OCI-LY7 (cell line): ENCODE measurements at places on chromosomes 13 and 19.

GRCh38 chr19:58559275-58560006 is 1.0 kb upstream of the UBE2M start:
- peak; percentile 93 for DNase-seq

- DNase-seq = peak; percentile 72
These were observed 6.3 kb upstream of the ZNF69 start for GRCh38 chr19:11881151-11881800.

DNA sequence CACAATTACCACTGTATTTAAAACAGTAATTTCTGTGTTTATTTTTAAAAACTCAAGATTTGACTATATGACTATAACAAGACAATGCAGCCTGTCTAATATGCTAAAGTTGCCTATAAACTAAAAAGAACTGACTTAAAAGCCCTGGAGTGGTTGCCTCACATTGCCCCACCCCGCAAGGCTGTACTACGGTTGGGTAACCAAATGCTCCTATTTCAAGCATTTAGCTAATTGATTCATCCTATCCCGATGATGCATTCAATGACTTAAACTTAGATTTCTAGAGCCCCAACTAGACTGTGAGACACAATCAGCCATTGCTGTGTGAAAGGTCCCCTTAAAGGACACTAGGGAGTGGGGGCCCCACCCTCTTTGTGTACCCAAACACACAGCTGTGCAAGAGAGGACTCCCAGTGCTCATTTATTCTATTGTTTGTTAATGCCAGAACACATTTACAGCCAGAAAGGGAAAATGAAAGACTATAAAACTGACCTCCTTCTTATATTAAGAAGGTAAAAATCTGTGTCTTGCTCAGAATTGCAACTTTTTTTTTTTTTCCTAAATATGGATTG is 66.9 kb downstream of the MIPEP start:
- no peak for DNase-seq

DNA sequence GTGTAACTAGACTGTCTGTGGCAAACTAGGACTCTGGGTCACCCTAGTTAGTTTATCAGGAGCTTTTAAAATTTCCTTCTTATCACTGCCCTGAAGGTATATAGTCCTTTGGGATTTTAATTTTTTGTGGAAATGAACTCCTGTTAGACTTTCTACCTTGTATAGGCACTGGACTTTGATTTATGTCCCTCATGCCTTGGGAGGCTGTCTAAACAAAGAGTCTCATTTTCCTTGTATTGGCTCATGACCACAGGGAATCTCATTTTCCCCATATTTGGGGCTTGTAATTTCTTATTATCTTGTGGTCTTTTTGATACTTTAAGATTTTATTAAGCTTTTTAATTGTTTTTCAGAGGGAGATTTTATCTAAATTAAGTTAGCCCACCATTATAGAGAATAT is 21.4 kb downstream of the KCTD4 start:
- DNase-seq = no peak

DNA sequence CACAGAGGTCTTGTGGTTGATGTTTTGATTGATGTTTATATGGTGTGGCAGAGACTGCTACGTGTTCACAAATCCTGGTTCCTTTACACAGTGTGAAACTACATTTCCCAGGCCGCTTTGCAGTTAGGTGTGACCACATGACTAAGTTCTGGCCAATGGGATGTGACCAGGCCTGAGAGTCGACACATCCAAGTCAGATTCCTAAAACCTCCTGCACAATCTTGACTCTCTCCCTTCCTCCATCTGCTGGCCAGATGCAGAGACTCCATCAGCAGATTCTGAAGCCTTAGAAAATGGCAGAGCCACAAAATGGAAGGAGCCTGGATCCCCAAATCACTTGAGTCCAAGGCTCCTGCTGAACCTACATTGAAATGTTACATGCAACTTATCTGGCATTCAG is 12.6 kb downstream of the CD37 start:
- peak; percentile 83 for DNase-seq

DNA sequence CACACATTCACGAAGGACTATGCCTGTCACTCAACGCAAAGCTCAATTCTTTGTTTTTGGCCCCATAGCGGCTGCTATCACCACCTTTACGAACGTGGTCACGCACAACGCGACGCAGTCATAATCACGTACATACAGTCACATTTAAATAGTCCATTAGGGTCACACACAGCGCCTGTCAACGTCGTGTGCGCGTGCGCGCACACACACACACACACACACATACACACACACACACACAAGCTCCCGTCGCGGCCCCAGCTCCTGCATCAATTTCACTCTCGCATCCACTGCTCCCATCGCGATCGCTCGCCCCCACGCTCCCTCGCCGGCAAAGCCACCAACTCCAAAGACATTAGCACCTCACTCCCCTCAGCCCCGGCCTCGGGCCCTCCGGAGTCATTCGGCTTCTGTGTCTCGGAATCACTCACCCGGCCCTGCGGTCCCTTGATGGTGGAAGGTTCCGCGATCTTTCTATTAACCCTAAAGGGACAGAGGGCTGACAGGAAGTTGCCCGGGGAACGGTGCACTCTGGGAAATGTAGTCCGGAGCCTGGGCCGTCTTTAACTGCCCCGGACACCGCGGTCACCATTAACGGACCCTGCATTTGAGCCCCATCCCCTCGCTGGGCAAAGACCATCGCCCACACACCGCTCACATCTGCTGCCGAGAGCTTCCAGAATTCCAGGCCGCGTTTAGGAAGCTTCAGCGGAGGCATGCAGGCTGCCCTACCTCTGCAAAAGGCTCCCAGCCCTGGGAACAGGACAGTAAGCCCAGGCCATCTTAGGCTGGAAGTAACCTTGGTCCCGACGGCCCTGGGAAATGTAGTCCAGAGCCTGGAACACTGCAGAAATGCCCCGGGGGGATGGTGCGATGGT is at the start of gene ZNF790:
Gene ZNF790 (minus strand): TSS at position 482 of the 878 bp plus-strand sequence. CDS start 12,768 bp downstream, outside the sequence.
- no peak for DNase-seq

DNA sequence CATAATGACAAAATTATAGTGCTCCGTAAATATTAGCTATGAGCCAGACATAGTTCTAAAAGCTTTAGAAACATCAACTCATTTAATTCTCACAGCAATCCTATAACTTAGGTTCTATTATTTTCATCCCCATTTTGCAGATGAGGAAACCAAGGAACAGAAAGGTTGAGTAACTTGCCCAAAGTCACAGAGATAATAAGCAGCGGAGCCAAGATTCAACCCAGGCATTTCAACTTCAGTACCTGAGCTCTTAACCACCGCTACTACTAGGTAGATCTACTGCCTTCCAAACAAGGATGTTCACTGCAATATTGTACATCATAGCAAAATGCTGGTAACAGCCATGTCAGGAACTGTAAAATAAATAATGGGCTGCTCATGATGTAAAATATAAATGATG is 39.9 kb downstream of the ELF1 start:
- DNase-seq = peak; percentile 50

DNA sequence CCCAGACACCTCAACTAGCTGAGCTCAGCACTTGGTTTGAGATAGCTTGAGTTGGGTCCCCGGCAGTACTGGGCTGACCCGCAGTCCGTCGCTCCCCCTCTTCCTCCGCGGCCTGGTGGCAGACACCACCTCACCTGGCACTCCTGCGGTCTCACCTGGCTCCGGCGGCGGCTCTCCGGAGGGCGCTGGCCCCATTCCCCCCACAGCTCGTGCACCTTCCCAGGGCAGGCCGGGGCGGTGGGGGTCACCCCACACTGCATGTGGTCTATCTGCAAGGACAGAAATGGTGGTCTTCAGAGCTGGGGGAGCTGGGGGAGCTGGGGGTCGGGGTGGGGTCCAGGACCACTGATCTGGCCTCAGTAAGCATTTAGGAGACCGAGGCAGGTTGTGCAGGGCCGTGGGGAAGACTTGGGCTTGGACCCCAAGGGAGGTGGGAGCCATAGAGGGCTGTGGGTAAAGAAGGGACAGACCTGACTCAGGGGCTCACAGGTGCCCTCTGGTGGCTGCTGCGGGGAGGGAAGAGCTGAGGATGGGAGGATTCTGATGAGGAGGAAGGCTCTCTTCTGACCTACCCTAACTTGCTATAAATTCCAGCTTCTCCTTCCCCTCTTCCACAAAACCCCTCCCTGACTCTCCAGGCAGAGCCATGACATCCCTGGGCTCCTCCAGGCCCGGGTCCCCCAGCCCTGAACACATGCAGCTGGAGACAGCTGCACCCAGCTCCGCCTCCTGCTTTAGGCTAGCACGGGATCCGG is 6.7 kb upstream of the PLIN4 start:
- DNase-seq = peak; percentile 45

DNA sequence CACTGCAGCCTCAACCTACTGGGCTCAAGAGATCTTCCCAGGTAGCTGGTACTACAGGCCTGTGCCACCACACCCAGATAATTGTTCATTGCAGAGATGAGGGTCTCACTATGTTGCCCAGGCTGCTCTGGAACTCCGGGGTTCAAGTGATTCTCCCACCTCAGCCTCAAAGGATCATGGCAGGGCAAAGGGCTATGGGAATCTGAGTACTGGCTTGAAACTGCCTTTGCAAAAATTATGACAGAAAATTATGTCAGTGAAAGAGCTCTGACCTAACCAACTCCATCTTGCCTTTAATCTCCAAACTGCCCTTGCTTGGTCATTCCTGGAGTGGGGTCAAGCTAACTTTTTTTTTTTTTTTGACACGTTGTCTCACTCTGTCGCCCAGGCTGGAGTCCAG is 1.3 kb upstream of the DNASE2 start:
- DNase-seq = no peak

DNA sequence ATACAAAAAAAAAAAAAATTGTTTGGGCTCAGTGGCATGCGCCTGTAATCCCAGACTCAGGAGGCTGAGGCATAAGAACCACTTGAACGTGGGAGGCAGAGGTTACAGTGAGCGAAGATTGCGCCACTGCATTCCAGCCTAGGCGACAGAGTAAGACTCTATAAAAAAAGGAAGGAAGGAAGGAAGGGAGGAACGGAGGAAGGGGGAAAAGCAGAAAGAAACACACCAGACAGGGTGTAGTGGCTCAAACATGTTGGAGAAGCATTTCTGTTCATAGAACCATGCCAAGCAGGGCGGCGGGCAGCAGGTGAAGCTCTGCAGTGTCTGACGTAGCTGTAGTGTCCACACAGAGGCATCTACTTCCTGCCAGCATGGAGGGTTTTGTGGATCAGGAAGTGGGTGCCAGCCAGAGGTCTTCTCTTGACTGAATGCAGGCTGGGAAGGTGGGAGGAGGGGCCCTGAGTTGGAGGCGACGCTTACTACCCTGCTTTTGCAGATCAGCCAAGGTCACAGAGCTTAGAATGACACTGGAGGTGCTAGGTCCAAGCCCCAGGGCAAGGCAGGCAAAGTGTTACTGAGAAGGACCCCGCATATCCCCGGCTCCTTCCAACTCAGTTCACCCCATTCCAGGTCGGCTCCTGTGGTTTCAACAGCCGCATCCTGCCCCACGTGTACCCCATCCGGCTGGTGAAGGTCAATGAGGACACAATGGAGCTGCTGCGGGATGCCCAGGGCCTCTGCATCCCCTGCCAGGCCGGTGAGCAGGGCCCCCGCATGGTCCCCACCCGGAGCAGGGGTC is 11.6 kb upstream of the PGLS start:
- DNase-seq = no peak

GRCh38 chr19:42850981-42851717 is 28.4 kb downstream of the PSG1 start:
- DNase-seq = no peak

DNA sequence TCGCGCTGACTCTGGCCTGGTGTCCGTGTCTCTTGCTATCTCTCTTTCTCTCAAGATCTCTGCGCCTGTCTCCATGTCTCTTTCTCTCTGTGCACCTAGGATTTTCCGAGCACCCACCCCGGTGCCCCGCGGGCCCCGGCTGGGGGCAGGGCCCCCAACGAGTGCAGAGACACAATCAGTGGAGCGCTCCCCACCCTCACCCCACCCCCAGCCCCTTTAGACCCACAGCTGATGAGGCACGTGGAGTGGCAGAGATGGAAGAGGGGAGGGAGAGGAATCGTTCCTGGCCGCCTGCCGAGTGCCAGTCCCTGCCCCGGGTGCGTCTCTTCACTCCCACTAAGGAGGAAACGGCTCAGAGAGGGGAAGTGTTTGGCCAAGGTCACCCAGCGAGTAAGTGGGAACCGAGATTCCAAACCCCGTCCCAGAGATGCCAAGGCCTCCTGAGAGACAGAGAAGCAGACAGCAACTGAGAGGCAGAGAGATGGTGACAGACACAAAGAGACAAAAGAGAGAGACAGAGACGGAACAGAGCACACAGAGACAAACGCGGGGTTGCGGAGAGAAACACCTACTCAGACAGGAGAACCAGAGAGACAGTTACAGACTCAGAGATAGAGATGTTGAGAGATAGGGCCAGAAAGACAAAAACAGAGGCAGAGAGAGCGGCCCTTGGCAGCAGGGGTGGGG is 626 bp upstream of the BCL3 start:
- DNase-seq = no peak

- DNase-seq = no peak
These were observed 31.9 kb downstream of the SCGB2B2 start for GRCh38 chr19:34644991-34645461.

- no peak for DNase-seq
These were observed 7.5 kb downstream of the RASA3 start for GRCh38 chr13:114124921-114125320.

DNA sequence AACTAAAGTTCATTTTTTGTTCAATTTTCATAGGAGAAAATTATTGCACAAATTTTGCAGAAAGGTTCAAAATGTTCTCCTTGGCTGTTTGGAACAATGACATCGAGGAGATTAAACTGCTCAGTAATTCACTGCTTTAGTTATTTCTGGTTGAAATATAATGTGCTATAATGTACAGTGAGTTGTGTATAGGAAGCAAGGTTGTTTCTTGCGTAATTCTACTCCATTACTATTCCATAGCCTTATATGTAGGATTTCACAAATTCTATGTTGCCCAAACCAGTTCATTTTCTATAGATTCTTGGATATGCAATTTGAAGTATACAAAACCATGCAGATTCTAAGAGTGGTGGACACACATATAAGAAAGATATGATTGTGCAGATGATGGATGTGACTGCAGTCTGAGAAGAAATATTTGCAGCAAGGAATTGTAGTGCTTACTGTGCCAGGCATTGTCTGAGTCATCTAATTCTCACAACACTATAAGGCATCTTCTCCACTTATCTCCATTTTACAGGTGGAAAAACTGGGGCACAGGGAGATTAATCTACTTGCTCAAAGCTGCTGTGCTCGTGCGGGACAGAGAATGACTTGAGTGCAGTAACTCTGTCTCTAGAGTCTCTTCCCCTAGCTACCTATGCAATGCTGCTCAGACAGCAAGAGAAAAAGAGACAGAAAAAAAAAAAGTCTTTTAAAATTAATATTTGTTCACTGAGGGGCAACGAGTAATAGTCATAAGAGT is 515.5 kb downstream of the MYO16 start:
- no peak for DNase-seq

- no peak for DNase-seq
These were observed 309.6 kb upstream of the TMTC4 start for GRCh38 chr13:100984085-100984705.

- no peak for DNase-seq
These were observed 14.0 kb downstream of the JOSD2 start for GRCh38 chr19:50497022-50497405.

GRCh38 chr13:41694545-41695301 is 237.4 kb downstream of the RGCC start:
- peak; percentile 45 for DNase-seq

- no peak for DNase-seq
These were observed 16.8 kb upstream of the TM9SF2 start for GRCh38 chr13:99484473-99484872.

- DNase-seq = no peak
These were observed 188.3 kb downstream of the KLF12 start for GRCh38 chr13:73945871-73946270.

GRCh38 chr13:45811891-45812694 is 39.5 kb downstream of the SIAH3 start:
- DNase-seq = no peak
